ENCODE measurements at places on chromosomes 2 and 18.

- no peak for DNase-seq
Observed at GRCh38 chr2:58110765-58111164, 64.2 kb downstream of the VRK2 start.

- no peak for DNase-seq
Observed at GRCh38 chr2:120624061-120624737, 111.5 kb upstream of the GLI2 start.

- no peak for DNase-seq
Observed at GRCh38 chr18:2654928-2655177, 673 bp upstream of the SMCHD1 start.

- peak; percentile 29 for DNase-seq
Observed at GRCh38 chr2:45889620-45890370, 238.3 kb downstream of the PRKCE start.

DNA sequence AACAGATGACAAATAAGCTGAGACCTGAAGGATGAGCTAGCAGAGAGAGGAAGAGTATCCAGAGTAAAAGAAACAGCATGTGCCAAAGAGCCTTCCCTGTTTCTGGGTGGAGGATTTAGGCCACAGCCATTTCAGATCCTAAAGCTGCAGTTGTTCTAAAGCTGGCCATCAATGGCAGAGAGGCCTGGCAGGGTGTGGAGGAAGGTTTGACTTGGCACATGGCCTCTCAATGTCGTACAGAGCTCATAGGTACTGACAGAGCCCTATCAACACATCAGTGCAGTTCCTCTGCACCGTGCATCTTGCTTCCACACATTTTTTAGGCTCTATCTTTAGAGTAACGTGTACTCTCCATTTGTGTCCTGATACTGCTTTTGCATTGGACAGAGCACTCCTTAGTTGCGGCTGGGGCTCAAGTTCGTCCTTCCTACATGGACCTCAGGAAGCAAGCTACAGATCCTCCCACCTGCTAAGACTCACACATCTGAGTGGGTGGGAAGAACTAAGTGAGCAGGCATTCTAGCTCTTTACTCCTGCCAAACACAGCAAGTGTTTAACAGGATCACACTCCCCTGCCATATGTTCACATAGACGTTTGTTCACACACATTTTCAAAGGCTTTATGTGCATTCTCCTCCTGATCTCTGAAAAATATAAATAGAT is 3.0 kb upstream of the CHMP3 start:
- DNase-seq: no peak

- DNase-seq: no peak
Observed at GRCh38 chr2:70979626-70980025, 1.2 kb downstream of the ANKRD53 start.

DNA sequence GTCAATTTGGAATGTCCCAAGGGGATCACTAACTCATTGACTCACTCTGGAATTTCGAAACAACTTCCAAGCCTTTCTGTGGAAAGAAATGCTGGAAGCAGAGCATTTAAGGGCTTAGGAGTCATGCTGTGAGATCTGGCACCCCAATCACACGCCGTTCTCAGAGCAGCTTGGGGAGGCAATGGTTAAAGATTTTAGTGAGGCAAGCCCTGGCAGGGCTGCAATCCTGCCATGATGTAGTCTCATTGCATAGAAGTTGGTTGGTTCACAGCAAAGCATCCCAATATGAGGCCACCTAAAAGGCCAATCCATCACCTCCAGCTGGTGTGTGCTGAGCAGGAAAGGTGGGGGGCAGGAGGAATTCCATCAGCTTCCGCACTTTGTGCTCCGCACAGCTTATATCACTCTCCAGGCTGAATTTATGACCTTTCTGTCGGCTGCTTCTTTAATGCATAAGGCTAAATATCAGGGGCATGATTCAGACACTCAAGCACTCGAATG is 1043.9 kb upstream of the POU3F3 start:
- DNase-seq: no peak

GRCh38 chr2:200448455-200448854 is 61.4 kb downstream of the KCTD18 start:
- no peak for DNase-seq

DNA sequence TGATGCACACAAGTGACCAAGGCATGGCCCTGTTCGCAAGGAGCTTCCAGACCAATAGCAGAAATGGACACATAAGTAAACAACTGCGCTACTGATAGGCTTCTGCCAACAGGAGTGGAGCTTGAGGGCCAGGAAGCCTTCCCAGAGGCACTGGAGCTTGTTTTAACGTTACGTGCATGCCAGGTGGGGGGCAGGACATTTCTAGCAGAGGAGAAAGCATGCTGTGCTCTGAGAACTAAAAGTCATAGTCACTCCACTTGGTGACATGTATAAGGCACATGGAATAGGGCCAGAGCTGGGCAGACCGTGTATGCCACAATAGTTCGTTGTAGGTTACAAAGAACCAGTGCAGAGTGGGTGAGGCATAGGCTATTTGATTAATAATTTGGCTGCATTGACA is 184.2 kb downstream of the NEDD4L start:
- no peak for DNase-seq

GRCh38 chr2:229952256-229952835 is 30.0 kb downstream of the FBXO36 start:
- DNase-seq: no peak

GRCh38 chr2:112821142-112821541 is 15.4 kb downstream of the IL1B start:
- no peak for DNase-seq

DNA sequence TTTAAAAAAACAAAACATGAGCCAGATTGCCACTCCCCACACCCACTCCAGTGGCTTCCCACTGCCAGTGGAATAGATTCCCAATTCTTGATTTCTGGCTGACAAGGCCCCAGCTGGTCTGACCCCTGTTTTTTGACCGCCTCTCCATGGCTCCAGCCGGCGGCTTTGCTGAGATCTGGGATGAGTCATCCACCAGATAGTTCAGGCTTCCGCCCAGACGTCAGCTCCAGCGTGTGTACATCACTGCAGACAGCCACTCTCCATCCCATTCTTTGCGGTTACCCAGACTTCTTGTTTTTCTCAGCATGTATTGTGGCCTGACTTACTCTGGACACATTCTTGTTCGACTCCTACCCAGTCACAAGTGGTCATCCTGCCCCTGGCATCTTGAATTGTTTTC is 227.9 kb downstream of the GBX2 start:
- peak; percentile 91 for DNase-seq

DNA sequence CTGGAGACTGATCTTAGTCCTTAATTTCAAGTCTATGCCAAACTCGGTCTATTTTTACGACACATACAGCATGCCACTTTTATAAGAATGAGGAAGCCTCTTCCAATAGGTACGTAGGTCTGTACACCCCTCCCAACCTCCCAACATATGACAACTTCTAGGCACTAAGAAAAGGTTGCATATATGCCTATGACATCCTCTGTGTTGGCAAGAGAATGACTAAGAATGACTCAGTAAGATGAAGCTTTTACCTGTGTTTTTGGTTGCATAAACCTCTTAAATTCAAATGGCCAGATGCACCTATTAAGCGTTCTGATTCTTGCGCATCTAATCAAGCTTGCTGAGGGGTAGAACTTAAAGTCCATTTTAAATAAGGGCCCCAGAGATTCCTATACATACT is 586.4 kb upstream of the ZEB2 start:
- DNase-seq: no peak

GRCh38 chr2:74474899-74475298 is 2.4 kb upstream of the MRPL53 start:
- DNase-seq: no peak

DNA sequence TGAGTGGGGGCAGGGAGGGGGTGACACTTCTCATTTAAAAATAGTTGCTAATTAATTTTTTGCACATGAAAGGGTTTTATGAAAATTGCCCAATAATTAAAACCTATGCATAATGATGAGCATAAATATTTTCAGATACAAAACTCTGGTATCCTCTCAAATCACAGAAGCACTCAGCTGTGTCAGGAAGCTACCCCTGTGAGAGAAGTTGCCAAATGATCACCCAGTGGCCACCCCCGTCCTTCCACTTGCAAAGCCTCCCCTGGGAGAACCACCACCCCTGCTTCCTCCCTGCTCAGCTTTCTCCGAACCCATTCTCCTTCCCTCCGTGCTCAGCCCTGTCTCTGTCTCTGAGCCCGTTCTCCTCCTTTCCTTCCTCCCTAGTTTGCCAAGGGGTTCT is 400.2 kb upstream of the SALL3 start:
- DNase-seq: no peak

- no peak for DNase-seq
Observed at GRCh38 chr2:1621041-1621440, 123.3 kb downstream of the PXDN start.

DNA sequence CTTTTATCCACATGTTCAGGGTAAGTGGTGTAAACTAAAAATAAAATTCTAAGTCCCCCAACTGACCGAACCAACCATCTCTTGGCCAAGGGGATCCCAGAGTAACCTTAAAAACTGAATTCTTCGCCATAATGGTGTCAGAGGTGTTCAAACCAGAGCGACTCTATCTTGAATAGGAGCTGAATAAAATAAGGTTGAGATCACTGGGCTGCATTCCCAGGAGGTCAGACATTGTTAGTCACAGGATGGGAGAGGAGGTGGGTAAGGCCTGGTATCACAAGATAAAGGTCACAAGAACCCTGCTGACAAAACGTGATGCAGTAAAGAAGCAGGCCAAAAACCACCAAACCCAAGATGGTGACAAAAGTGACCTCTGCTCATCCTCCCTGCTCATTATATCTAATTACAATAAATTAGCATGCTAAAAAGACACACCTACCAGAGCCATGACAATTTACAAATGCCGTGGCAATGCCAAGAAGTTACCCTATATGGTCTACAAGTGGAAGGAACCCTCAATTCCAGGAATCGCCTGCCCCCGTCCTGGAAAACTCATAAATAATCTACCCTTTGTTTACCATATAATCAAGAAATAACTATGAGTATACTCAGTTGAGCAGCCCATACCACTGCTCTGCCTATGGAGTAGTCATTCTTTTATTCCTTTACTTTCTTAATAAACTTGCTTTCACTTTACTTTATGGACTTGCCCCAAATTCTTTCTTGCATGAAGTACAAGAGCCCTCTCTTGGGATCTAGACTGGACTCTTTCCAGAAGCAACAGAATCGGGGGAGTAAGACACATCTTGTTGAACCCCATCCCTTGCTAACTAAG is 302.4 kb downstream of the STK39 start:
- peak; percentile 13 for DNase-seq

DNA sequence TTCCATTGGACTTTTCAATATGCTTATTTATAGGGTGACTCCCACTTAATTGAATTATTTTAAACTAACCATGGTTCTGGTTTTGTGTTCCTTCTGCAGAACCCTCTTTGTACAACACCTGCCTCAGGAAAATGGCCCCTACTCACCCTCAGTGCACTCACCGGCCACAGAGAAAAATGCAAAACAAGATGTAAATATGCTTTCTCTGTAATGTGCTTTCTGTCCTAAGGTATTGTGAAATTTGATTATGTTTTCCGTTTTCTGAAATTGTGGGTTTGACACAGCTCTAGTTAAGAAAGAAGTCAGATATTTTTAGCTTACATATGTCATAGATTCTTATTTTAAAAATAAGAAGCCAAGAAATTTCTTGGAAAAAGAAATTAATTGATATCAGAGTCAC is 357.7 kb upstream of the SMIM21 start:
- no peak for DNase-seq

GRCh38 chr2:100563407-100564247 is 834 bp downstream of the PDCL3 start:
- DNase-seq: peak; percentile 17
